ENCODE measurements at places on chromosomes 12 and 14.
A peak's percentile ranks its signal among the peaks of the same experiment; 100 is the strongest.

- no peak for DNase-seq
These were observed 36.1 kb upstream of the FBLN5 start for GRCh38 chr14:91983588-91983987.

GRCh38 chr12:106415134-106415533, 57.6 kb downstream of the POLR3B start:
- no peak for DNase-seq

DNA sequence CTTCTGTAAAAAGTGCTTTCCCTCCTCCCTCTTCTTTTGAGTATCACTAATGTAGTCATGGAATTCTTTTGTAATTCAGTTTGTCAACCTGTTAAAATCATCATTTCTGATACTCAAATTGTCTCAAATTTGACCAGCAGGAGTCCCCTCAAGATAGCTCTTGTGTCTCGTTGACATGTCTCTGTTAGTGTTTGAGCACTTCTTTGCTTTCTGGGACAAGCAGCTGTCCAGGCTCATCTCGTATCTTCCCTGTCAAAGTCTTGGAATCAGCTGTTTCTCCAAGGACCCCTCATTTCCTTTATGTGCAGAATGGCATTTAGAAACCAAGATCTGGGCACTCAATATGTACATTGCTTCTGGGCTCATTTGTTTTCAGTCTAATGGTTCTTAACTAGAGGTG, 10.7 kb downstream of the CIPC start:
- DNase-seq = no peak

DNA sequence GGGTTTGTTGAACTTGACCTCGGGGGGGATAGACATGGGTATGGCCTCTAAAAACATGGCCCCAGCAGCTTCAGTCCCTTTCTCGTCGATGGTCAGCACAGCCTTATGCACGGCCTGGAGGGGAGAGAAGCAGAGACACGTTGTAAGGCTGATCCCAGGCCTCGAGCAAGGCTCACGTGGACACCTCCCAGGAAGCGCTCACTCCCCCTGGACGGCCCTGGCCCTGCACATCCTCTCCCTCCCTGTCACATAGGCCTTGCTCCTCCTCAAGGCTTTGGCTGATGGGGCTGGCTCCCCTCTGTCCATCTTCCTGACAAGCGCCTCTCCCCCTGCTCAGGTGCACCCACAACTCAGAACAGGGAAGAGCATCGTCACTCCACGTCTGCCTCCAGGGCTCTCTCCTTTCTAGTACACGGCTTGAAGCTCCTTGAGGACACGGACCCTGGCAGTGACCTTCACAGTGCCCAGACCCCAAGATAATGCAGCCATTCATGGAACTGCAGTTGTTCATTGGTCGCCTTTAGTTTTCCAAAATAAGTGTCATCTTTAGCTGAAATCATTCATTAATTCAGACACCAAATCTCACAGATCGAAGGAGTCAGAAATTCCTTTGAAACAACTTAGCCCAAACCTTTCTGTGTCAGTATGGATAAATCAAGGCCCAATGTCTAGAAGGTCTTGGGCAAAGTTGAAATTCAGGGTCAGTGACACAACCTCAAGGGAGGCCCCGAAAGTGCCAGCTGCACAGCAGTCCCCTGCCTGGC, 9.7 kb downstream of the SERPINA1 start:
- DNase-seq = no peak

DNA sequence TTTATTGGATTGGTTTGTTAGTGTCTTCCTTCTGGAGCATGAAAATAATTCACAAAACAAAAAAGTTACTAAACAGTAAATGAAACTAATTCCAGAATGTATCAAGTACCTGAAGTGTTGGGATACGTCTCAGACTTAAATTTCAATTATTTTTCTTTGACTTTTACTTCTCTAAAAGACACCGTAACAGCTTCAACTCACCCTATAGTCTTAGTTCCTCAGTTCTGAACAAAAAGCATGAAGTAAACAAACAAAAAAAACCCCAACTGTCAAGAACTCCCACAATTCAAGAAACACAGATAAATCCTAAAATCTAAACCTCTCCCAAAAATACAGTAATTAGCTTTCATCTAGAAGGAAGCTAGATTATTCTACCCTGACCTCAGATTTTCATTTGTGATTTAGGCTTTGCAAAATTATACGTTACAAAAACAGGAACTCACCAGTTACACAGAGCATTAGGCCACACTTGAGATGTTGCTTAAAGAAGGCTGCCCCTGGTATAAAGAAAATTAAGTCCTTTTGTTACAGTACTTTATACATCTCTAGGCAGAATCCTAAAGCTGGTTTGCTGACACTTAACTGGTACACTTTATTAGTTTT, 10.2 kb downstream of the HEATR5A start:
- DNase-seq = no peak

GRCh38 chr14:71590131-71590530, 342.1 kb upstream of the RGS6 start:
- DNase-seq = no peak

GRCh38 chr14:105151838-105152793, 16.5 kb downstream of the JAG2 start:
- DNase-seq = no peak

- no peak for DNase-seq
These were observed 231.6 kb downstream of the CACNA1C start for GRCh38 chr12:2284321-2284813.

DNA sequence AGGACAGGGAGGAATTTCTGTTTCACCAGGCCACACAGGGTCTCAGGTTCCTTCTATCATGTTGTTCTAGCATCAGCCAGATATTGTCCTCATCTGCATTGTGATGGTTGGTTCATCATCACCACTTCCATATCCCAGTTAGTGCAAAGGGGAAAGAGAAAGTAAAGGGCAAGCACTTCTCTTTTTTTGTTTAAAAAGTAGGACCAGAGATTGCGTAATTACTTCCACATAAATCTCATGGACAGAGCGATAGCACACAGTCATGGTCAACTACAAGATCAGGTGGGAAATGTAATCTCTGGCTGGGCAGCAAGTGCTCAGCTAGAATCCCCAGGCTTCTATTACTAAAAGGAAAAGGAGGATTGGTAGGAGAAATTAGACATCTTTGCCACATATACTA, 155.1 kb downstream of the KIF21A start:
- no peak for DNase-seq

DNA sequence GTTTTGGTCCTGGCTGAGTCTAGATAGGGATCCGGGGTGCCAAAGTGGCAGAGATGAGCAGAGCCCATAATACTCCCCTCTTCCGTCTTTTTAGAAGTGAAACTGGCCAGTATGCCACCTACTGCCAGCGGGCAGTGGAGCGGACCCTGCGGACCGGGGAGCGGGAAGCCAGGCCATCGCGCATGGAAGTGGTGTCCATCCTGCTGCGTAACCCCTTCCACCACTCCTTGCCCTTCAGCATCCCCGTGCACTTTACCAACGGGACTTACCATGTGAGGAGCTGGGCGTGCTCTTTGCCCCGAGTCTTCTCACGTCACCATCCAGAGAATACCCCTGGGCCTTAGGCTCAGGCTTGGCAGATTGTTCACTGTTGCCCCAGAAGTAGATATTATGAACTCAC, 21.0 kb downstream of the PIGH start:
- DNase-seq = no peak

DNA sequence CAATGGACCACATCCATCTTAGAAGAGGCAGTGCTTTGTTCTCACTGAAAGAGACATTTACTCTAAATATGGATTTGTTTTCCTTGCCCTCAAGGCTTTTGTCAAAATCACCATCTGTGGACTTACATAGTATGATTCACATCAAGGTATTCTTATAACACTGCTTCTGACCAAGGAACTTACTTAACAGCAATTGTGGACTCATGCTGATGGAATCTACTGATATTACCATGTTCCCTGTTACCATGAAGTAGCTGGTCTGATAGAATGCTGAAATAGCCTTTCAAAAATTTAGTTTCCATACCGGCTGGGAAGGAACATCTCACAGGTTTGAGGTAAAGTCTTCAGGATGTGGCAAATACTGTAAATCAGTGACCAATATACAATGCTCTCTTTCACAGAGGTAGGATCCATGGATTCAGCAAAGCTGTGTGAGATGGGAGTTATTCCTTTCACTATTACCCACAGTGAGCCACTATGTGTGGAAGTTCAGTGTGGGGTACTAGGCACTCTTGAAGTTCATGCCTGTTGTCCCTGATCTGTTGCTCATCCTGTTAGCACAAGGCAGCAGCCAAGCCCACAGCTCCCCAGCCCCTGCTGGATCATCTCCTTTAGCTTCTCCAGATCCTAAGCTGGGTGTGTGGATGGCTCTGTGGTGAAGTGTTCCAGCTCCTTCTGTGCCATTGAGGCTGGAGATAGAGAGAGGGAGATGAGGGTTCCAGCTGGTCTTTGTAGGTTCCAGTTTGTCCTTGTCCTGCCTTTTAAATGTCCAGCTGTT, 126.4 kb downstream of the ATP23 start:
- DNase-seq = no peak

GRCh38 chr14:104512061-104512460, 67.5 kb upstream of the C14orf180 start:
- no peak for DNase-seq

- DNase-seq = no peak
These were observed 329.0 kb downstream of the TMEM121 start for GRCh38 chr14:105855246-105855892.

- no peak for DNase-seq
These were observed 15.3 kb downstream of the TAOK3 start for GRCh38 chr12:118357257-118358007.

DNA sequence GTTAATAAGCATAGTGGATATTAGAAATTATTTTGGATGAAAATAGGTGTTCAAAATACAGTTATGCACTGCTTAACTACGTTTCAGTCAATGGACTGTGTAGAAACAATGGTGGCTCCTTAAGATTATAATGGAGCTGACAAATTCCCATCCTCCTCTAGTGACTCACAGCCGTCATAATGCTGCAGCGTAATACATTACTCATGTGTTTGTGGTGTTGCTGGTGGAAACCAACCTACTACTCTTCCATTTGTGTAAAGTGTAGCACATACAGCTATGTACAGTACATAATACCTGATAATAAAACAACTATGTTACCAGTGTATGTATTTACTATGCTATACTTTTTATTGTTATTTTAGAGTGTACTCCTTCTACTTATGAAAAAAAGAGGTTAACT, 111.2 kb upstream of the TMCC3 start:
- peak; percentile 36 for DNase-seq

- no peak for DNase-seq
These were observed 5.6 kb upstream of the EPS8 start for GRCh38 chr12:15794836-15795235.

DNA sequence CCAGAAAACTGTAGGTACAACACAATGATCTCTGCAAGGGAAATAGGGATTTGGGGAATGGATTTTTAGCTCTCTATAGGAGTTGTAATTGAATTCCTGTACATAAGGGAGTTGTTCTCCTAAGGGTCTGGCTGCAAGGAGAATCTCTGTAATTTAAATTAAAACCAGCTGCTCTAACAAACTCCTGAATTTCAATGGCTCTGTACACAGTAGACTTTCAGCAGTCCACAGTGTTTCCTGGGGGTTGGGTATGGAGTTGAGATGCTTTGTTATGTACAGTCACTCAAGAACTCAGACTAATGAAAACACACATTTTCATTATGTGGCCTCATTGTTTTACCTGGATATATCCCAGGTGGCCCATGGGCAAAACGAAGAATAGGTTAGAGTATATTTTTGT, 93.2 kb downstream of the NAV3 start:
- DNase-seq = no peak

DNA sequence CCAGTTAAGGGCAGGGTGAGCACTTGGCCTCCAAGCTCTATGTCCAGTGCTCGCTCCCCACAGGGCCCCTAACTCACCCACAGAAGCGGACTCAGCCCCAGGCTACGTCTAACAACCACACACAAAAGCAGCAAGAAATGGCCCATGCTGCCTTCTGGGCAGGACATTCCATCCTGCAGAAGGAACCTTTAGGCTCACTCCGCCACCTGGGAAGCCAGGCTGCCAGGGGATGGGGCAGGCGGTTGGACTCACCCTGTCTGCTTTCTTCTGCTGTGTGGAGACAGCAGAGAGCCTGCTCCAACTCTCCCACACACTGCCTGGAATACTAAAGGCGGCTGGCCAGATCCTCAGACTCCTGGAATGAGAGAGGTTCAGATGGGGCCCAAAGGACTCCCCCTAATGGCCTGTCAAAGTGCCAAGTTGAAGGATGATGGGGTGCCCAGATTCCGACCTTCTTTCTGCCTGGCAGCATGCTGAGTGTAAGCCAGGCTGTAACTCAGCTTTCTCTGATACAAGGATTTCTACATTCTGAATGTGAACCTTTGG, 27.7 kb upstream of the BLTP3B start:
- DNase-seq = no peak

DNA sequence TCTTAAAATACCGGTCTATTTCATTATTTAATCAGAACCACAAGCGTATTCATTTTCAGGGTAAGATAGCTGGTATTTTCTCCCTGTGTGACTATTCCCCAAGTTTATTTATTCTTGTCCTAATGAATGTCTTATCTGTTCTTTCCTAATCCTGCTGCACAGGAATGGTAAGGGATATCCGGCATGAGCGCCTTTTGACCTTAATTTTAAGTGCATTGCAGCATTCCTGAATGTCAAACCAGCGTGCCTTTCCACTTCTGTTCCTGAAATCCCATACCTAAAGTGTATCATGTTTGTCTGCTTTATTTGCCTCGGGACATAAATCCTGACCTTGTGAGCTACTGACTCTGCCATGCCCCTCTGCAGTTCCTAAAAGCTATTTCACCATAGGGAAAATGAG, 1713.2 kb upstream of the FLRT2 start:
- DNase-seq = no peak

GRCh38 chr12:104374071-104374470, 70.5 kb downstream of the EID3 start:
- no peak for DNase-seq

DNA sequence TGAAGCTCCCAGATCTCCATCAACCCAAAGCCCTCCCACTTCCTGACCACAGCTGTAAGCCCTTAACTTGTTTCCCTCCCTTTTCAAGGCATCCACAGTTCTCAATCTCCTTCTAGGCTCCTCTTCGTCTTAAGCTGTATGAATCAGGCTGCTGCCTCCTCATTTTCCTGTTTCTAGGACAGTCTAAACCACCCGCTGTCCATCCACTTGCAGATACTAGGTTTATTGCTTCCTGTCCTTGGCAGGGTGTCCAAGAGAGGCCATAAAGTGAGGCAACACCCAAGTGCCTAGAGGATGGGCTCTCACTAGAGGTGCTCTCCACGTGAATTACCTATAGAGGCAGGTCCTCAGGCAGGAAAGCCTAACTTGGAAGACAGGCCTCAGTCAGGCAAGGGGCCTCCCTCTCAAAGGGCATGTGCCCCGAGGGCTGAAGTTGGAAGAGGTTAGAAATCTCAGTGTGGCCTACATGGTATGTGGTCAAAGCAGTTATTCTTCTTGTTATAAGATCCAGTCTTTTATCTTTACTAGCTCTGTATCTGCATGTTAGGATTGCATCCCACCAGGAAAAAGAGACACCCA, 8.8 kb upstream of the TMEM106C start:
- no peak for DNase-seq

GRCh38 chr12:42868291-42868690, 278.7 kb upstream of the PRICKLE1 start:
- no peak for DNase-seq

DNA sequence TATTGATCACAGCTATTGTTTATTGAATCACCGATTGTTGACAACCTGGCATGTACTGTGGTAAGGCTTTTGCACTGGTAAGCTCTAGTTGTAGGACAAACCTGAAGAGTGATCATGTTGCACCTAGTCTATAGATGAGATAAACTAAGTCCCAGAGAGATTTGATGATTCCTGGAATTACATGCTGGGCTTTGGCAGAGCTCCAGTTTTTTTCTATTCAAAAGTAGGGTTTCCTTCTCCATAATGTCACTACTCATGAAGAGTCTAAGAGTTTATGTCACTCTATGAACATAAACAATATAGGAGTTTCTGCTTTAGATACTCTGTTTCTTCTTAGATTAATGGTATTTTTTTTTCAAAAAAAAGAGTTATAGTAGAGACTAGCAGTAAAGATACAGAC, 72.0 kb downstream of the BMP4 start:
- no peak for DNase-seq

Data from smooth muscle cell of the brain vasculature (primary cell).